NT2/D1 (cell line): ENCODE measurements at places on chromosomes 7 and 10.

- DNase-seq = no peak
Measured at GRCh38 chr7:49623943-49624342, 149.5 kb upstream of the VWC2 start.

- DNase-seq = no peak
Measured at GRCh38 chr10:33739031-33739430, 404.6 kb upstream of the NRP1 start.

- no peak for DNase-seq
Measured at GRCh38 chr10:43815181-43815885, 166.7 kb upstream of the ZNF32 start.

DNA sequence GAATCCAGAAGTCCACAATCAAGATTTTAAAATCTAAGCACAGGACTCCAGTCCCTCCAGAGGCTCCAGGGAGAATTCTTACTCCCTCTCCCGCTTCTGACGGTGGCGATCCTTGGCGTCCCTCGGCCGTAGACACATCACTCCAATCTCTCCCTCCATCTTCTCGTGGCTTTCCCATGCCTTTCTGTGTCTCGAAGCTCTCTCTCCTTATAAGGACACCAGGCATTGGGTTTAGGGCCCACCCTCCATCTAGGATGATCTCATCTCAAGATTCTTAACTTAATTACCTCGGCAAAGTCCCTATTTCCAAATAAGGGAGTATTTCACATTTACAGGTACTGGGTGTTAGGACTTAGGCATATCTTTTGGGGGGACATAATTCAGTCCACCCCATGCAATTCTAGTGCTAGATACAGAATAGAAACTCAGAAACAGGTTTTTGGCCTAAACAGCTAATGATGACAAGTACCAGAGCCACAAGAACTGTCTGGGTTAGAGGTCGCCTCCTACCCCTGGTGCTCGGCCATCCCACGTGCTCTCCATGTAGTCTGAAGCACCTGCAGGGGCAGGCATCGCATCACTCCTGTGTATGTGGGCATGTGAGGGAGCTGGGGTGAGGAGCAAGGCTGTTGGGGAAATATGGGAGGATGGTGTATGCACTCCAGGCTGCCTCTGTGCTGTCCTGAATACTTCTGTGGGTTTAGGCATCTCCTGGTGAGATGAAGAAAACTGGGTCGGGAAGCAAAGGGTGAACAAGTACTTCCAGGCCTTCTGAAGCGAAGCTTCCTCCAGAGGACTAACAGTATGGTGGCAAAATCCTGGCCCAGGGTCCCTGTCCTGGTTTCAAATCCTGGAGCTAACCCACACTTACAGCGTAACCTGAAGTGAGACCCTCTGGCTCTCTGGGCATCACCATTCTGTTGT is 298.3 kb upstream of the ZMIZ1 start:
- DNase-seq = no peak

GRCh38 chr7:70361821-70362220 is 763.5 kb downstream of the AUTS2 start:
- no peak for DNase-seq

DNA sequence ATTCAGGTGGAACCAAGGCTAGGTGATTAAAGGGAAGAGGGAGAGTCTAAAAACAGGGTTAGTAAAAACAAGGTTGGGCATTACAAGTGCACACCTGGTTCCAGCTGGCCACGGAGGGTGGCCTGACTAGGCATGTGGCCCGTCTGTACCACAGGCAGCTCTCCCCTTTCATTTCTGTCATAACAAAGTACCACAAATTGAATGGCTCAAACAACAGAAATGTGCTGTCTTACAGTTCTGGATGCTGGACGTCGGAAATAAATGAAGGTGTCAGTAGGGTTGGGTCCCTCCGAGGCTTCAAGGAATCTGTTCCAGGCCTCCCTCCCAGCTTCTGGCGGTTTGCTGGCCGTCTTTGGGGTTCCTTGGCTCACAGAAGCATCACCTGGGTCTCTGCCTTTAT is 13.4 kb upstream of the WDR86 start:
- no peak for DNase-seq

DNA sequence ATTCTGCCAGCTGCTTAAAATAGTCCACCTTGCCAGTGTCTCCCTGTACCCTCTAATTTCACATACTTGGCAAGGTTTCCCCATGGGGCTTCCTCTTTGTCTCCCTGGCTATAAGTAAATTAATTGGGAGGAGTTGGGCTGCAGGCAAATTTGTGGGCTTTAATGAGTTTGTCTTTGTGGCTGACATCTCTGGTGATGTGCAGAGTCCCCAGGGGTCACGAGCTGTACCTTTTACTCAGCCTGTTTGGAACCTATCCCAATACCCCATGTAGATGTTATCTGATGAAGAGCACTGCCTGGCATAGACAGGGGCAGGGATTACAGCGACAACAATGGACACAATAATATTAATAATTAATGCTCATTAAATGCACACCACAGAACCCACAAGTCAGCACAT is 132.5 kb downstream of the SLIT1 start:
- DNase-seq = no peak

DNA sequence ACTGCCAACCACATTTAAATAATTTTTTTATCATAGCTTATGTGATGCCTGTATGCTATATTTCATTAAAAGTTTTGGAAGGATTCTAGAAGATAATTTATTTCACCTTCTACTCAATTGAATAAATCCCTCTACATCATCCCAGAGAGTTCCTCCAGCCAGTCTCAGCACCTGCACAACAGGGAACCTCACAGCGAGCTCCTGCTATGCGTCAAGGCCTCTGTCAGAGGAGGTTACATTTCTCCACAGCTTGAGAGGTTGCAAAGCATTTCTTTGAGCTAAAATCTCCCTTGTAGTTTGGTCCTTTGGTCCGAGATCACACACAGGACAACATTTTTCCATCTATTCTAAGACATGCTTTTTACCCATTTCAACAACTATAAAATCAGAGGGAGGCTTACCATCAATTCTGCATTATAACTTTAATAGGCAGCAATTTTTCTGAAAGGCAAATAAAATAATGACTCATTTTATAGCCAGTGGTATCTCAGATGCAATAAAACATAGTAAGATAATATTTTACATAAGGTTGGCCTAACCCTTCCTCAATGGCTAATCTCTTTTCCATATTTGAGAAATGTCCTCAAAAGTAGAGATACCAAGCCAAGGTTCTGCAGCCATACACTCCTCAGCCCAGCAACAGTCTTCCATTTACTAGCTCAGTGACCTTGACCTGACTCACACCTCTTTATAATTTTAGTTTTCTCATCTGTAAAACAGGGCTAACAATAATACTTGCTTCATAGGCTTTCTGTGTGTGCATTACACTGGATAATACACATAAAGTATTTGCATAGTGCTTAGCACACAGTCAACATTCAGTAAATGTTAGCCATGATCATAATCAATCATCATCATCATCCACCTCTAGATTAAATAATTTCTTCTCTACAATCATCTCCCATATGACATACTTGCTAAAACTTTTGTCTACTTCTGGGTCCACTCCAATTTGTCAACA is 68.8 kb downstream of the DOCK4 start:
- DNase-seq = no peak

DNA sequence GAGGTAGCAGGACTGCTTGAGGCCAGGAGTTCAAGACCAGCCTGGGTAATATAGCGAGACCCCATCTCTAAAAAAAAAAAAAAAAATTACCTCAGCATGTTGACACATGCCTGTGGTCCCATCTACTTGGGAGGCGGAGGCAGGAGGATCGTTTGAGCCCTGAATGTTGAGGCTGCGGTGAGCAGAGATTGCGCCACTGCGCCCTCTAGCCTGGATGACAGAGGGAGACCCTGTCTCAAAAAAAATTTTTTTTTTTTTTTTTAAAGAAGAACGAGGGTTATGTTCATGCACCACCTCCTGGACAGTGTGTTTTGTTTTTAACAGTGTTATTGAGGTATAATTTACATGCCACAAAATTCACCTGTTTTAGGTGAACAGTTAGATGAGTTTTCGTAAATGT is 51.1 kb upstream of the SEPHS1 start:
- no peak for DNase-seq

GRCh38 chr7:133955208-133955607 is 171.9 kb upstream of the LRGUK start:
- DNase-seq = no peak

- no peak for DNase-seq
Measured at GRCh38 chr10:133154411-133154810, 5.6 kb upstream of the KNDC1 start.

- no peak for DNase-seq
Measured at GRCh38 chr7:157441023-157441399, 104.2 kb downstream of the DNAJB6 start.

DNA sequence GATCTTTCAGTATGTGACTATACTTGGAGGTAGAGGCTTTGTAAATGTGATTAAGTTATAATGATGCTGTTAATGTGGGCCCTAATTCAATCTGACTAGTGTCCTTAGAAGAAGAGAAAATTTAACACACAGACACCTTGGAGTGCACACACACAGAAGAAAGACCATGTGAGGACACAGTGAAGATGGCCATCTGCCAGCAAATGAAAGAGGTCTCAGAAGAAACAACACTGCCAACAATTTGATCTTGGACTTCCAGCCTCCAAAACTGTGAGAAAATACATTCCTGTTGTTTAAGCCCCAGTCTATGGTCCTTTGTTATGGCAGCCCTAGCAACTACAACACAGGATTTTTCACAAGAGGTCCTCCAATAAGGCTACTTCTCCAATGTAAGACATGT is 120.9 kb upstream of the ABCB5 start:
- DNase-seq = no peak

DNA sequence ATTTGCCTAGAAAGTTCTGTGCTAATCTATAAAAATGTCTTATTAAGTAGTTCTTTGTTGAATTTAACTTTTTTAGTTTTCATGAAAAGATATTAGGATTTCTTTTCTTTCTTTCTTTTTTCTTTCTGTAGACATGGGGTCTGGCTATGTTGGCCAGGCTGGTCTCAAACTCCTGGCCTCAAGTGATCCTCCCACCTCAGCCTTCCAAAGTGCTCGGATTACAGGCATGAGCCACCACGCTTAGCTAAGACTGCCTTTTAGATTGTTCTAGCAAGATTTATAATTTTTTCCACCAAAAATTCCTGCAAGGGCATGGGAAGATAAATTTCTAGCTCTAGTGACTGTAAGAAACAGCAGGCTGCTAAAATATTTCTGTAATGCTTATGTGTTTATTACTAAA is 140.5 kb downstream of the WDR37 start:
- DNase-seq = no peak

- no peak for DNase-seq
Measured at GRCh38 chr10:97234400-97234799, 48.6 kb upstream of the SLIT1 start.

DNA sequence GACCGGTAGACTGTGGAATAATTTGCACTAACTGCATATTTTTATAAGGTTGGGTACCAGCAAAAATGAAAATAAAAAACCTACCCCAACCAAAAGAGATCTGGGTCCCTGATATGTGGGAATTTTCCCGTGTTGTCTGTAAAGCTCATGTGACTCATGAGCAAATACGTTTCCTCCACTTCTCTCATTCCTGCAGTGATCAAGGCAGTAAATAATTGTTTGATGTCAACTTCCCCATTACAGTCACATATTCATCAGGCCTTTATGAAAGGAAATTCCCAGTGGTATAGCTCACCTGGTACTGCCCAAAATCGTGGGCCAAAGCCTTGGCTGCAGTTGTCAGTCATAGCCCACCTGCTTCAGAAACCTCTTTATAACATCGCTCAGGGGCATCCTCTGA is 166.0 kb upstream of the ANK3 start:
- DNase-seq = no peak

- peak; percentile 23 for DNase-seq
Measured at GRCh38 chr7:23520582-23520981, 11.2 kb downstream of the TRA2A start.

DNA sequence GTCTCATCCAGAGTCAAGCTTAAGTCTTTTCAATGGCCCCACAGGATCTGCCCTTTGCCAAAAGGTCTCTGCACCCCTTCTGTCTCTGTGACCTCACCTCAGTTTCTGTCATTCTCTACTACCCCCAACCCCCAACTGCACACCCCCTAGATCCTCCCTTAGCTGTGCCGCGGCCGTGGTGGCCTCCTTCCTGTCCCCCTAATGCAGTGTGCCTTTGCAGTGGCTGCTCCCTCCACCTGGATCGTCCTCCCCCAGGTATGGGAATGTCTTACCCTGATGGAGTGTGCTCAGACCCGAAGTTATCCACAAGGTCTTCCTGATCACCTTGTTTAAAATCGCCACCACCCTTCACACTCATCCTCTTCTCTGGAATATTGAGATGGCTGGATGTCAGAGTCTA is 9.6 kb downstream of the FGF8 start:
- DNase-seq = no peak

GRCh38 chr7:131583430-131583829 is 27.0 kb upstream of the PODXL start:
- no peak for DNase-seq

DNA sequence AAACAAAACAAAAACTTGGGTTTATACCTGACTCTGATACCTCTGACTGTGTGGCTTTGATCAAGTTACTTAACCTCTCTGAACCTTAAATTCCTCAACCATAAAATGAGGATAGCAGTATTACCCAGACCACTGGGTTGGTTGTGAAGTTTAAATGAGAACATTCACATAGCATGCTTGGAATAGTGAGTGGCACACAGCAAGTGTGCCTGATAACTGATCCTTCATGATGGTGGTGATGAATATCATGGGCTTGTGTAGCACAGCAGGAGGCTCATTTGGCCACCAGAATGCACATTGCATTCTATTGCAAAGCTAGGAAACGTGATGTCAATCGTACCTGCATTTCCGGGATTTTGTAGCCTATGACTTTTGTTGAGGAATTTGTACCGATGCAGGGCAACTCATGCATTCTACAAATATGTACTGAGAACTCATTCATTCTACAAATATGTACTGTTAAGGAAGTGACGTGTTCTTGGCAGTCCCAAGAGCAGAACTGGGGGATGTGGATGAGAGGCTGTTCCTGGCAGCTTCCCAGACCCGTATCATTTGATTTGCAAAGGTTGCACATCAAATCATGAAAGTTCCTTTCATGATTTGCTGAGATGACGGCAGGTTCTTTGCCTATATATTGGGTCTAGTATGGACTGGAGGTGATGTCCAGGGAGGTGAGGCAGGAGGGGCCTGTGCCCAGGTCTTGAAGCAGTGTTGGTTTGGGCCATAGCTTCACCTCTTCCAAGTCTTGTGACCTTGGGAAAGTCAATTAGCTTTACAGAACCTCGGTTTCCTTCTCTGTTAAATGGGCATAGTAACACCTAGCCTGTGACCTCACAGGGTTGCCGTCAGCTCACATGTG is 94.6 kb upstream of the SMNDC1 start:
- DNase-seq = no peak

DNA sequence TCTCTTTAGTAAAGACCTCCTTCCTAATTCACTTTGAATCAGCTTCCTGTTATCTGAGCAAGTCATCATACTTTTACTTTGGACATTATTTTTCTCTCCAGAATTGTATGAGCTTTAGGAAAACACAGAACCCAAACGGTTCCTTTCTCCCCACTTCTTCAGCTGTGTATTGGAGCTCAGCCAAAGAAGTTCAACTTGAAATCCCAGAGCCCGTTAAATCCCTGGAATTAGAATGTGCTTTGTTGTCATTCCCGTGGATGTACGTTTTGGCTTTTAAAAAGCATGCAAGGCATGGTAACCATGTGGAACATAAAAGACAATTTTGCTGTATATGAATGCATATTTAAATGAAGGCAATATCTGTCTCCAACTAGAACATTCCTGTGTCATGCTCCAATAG is 46.6 kb downstream of the AGMO start:
- no peak for DNase-seq
